Activated CD4-positive, alpha-beta memory T cell treated with anti-CD3 and anti-CD28 coated beads for 36 hours (primary cell): ENCODE measurements at places on chromosomes 7 and 10.

- DNase-seq: peak; percentile 42
These were observed 16.3 kb upstream of the ORAI2 start for GRCh38 chr7:102417105-102417504.

- no peak for DNase-seq
These were observed 685 bp downstream of the CASP2 start for GRCh38 chr7:143288836-143289235.

GRCh38 chr10:31135171-31135570 lies 103.5 kb upstream of the ZNF438 start:
- DNase-seq: no peak

- DNase-seq: no peak
These were observed 6.3 kb downstream of the TMEM243 start for GRCh38 chr7:87213252-87213651.

GRCh38 chr10:18205098-18205834 lies 65.0 kb downstream of the CACNB2 start:
- no peak for DNase-seq

GRCh38 chr10:12435348-12435747 lies 86.0 kb downstream of the CAMK1D start:
- no peak for DNase-seq
